ENCODE measurements at places on chromosomes 13 and 19. TPM values are rescaled to one million over a fixed set of nuclear protein-coding genes. Genes with fewer than 3 reads are reported as not detected.

The ZNF229 gene
- polyA plus RNA-seq = 0.75 TPM

GRCh38 chr13:109010912-109011311 is 381.5 kb downstream of the MYO16 start:
- H3K27me3 ChIP-seq = no peaks in the 10 kb centered on the region
- H3K27ac ChIP-seq = no peak overlapping the region
- no peaks in the 10 kb centered on the region for H3K36me3 ChIP-seq
- DNase-seq = no peak
- H3K4me1 ChIP-seq = no peaks in the 10 kb centered on the region

The VWA8 gene
- 1.9 TPM for polyA plus RNA-seq

- H3K27ac ChIP-seq = no peak overlapping the region
- no peaks in the 10 kb centered on the region for H3K36me3 ChIP-seq
- H3K4me3 ChIP-seq = no peak overlapping the region
- H3K4me1 ChIP-seq = no peaks in the 10 kb centered on the region
- no peaks in the 10 kb centered on the region for H3K27me3 ChIP-seq
- no peak for DNase-seq
Observed at GRCh38 chr13:67443923-67444322, 213.8 kb upstream of the PCDH9 start.

Measured in aorta (tissue), 5 donors.